ENCODE measurements at places on chromosomes 4 and X.

DNA sequence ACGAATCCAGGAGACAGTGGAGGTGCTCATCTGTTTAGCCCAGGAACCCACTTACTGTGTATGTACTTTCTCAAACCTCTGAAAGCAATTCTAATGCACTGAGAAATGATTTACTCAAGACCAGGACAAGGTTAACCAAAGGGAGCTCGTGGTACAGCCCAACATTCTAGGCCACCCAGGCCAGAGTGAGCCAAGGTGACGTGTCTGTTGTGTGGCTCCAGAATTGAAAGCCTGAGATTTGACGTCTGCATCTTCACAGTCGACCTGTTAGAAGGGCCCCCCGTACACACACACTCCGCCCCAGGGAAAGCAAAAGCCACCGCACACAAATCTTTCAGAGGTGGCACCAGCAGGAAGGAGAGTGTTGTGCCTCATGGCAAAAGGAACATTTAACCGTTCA is 2.3 kb downstream of the MAP3K15 start:
- DNase-seq, result no peak

DNA sequence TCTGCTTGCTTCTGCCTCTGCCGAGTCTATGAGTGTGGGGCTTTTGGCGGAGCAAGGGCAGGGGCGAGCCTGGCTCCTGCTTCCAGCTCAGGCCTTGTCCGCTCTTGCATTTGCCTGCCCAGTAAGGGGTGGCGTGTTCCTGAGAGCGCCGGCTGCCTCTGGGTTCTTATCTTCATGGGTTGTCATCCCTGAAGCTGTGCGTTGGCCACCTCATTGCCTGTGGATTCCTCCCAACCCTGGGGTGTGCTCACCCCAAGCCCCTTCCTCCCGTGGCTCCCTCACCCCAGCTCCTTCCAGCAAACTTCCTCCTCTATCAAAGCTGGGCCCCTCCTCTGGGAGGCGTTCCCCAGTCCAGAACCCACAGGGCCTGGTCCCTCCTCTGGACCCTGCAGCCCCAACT is 17.5 kb downstream of the SH3BP2 start:
- DNase-seq, result no peak

DNA sequence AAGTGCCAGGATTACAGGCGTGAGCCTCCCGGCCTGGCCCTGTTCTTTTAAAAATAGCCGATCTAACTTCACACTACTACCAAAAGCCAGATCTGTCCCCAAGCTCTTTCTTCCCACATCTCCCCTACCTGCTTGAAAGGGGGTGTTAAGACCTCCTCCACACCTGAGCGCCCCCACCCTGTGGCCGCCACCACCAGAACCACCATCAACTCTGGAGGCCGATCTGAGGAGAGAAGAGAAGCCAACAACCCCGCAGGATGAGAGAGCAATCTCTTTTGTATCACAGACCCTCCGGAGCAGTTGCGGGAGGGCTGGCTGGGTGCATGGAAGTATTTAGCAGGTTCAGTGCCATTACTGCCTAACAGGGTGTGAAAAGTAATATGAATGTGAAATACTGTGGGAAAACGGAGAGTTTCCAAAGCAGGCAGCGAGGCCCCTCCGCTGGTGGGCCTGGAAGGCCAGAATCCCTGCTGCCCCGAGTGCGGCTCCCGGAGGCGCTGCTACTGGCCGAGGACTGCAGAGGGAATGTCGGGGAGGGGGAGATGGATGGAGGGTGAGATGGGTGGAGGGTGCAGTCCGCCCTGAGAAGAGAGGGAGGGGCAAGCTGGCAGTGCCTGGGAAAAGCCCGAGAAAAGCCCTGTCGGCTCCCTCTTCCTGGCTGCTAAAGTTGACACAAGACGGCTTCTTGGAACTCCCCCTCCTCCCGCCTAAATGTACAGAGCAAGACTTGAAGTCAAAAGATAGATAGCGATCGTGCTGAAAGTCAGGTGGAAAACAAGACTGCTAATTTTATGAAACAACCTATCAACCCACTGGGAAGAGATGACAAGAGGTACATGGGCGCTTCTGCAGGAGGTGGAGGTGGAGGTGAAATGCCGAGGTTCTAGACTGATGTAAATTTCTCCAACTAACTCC is 22.3 kb downstream of the HAND2 start:
- no peak for DNase-seq

GRCh38 chr4:138858419-138858818 is 157.2 kb upstream of the NOCT start:
- DNase-seq, result no peak

DNA sequence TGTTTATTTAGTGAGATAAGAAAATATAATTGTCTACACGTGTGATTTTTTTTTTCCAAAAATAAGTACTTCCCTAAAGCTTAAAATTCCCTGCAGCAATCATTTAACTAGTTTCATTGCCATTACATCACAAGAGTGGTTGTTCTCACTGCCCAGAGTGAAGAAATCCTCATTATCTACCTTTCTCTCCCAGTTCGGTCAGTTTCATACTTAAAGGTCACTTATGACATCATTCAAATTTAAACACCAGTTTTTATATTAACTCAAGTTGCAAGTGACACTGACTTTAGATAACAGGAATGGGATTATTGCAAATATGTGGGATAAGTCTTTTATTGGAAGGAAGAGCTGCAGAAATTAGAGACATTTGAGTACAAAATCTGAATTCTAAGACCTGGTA is 1699.8 kb upstream of the IGFBP7 start:
- DNase-seq, result no peak

DNA sequence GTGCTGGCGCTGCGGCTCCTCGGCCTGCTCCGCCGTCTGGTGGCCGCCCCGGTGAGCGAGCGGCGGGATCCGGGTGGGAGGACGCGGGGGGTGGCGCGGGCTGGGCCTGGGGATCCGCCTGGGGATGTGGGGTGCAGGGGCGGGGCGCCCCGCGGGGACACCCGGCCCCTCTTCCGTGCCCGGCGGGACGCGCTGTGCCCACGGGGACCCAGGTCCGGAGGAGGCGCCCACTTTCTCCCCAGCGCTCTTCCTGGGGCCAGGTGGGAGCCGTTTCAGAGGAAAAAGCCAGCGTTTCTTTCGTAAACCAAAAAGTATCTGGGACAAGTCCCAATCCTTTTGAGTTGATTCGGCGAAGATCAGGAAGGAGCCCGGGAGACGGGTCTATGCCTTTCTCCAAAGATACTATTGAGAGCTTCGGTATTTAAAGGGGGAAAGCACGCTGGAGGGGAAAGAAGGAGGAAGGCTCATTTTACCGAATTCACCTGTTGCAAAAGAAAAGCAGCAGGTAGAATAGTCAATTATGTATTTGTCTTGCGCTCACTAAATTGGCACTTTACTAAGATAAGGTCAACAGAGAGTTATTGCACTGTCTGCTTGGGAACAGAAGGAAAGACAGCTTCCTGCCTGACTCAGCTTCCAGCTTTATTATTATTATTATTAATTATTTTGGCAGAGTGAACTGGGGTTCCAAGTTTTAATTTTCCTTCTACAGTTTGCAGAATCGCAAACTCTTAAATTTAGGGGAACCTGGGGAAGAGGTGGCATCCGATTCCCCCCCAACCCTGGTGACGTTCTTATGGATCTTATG is 81.5 kb upstream of the CD99 start:
- no peak for DNase-seq

DNA sequence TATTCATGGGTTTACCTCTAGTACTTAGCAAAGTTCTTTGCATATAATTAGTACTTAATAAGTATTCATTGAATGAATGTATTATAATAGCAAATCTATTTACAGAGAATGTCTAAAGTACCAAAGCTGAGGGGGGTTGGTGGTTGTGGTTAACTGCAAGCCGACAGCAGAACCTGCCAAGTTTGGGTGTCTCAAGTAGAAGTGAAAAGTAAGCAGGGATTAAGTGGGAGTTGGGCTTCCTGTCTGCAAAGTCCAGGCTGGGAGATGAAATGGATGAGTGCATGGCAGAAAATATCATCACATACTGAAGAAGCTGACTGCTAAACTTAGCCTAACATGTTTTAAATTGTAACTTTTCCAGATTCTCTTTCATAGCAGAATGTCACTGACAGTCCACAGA is 169.6 kb downstream of the CAMK2D start:
- DNase-seq, result no peak

DNA sequence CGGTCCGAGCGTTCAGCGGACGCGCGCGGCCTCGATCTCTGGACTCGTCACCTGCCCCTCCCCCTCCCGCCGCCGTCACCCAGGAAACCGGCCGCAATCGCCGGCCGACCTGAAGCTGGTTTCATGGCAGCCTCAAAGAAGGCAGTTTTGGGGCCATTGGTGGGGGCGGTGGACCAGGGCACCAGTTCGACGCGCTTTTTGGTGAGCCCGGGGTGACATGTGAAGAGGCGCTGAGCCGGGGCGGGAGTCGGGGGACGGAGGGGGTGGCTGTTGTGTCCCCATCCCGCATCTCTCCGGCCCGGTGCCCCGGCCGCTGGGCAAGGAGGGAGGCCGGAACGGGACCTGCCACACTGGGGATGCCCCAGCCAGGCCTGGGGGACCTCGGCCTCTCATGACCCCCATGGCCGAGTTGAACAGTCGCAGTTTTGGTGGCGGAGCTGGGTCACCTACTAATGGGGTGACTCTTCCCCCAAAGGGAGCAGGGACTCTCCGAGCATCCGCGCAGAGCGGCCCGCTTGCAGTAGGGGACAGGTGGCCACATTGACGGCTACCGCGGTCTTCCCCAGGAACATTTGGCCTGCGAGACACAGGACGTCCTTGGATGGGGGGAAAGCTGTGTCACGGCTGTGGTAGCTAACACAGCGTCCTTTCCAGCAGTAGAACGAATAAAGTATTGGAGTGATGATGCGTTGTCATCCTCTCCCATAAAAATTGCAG is at the start of gene GK:
Gene GK, plus strand, starts transcription at position 9 of the 717 bp plus-strand sequence. Its CDS starts 115 bp downstream, at position 124.
- no peak for DNase-seq

- no peak for DNase-seq
Measured at GRCh38 chr4:141127884-141128283, 5.4 kb downstream of the RNF150 start.

DNA sequence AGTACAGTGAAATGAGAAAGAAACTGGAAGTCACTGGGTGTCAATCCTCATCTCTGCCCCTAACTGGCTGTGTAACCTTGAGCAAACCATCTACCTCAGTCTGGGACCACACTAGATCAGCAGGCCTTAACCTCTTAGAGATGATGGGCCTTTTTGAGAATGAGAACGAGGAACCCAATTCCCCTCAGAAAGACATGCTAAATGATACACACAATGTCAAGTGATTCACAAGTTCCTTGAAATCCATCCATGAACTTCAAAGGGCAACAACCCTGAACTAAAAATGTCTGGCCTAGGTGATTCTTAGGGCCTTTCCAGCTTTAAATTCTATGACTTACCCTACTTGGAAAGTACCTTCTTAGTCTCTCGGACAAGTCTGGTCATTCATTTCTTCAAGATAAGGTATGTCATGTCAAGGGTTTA is 47.4 kb downstream of the ACSL4 start:
- no peak for DNase-seq

DNA sequence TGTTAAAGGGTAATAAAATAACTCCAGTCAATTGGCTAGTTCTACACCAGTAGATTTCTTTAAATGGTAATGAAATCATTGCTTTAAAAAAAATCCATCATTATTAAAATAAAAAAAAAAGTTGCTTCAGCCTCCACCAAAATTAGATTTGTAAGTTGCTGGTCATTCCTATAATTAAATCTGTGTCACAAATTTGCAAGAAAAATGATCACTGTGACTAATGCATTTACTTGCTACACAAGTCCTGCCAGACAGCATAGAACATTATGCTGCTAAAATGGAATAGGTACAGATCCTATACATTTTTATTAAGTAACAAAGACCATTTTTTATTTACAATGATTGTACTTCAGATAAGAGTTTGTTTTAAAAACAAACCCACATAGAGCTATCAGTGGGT is 85.8 kb downstream of the SLC10A7 start:
- no peak for DNase-seq

- peak; percentile 92 for DNase-seq
Measured at GRCh38 chr4:8410641-8411271, 29.8 kb downstream of the ACOX3 start.

- DNase-seq, result peak; percentile 50
Measured at GRCh38 chrX:54411732-54412131, 28.5 kb upstream of the TSR2 start.

DNA sequence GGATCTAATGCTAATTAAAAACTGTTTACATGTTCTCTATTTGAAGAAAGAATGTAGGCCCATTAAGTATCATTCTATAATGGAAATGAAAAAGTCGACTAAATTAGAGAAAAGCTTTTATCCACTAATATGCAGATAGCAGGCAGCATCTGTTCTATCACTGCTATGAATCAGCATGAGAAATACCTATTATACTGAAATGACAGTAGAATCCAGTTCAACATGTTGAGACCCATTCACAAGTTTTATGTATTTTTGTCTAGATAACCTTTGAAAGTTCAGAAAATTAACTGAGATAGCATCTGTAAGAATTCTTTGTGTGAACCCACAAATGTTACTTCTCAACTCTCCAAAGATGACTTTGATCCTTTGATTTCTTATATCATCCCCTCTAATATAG is 1254.4 kb upstream of the ADGRL3 start:
- DNase-seq, result no peak

- DNase-seq, result no peak
Measured at GRCh38 chr4:151226004-151226932, 50.7 kb upstream of the PRSS48 start.
